ENCODE measurements at places on chromosomes 7 and 10. TPM values are rescaled to one million over a fixed set of nuclear protein-coding genes. Genes with fewer than 3 reads are reported as not detected.

CRTAC1 gene
- total RNA-seq, result not detected

DNA sequence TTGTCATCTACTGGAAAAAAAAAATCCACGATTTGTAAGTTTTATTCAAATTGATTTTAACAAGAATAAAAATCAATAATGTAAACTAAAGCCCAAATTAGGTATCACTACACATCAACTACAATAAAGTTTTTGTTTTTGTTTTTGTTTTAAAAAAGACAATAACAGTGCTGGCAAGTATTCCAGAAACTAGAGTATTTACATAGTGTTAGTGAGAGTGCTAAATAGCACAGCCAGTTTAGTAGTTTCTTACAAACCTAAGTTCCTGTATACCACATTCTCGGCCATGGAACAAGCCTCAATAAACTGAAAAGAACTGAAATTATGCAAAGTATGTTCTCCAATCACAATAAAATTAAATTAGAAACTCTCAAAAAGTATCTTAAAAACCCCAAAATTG, 8.1 kb downstream of the ARHGAP12 start:
- DNase-seq, result no peak

GRCh38 chr7:35571611-35572240, 123.2 kb downstream of the HERPUD2 start:
- peak; percentile 3 for DNase-seq

DNA sequence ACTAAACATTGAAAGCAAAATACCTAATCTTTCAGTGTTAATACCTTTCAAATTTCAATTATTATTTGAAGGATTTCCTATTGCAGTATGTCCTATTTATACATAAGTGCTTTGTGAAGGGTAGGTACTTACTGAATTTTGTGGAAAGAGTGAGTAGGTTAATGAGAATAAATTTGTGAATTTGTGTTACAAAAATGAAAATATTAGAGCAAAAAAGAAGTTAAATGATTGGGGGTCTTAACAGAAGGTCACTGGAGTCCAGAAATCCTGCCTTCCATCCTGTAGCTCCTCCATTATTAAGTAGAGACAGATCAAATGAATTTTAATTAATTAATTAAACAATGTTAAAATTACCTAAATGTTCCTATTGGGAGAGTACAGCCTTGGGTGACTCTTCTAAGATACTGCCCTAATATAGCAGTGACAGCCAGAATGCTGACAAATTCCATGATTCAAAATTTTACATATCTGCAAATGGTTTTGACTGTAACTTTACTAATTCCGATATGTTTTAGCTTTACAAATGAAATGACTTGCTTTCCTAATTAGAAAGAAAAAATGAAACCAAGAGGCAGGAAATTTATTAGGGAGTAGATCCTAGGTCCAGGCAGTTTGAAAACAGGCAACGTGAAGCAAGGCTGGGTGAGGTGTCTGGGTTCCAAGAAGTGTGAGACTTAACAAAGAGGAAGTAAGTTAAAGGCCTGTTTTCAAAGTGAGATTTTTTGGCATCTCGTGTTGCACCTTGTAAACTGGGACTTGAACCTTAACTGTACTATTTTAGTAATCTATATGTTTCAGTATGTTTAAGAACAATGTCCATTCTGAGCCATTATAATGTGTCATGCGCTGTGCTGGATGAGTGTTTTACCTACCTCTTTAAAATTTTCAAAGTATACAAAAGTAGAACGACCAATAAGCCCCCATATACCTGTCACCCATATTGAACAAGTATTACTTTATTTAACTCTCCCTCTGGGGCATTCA, 1.5 kb downstream of the PIK3CG start:
- no peak for DNase-seq

ADRB1 gene
- total RNA-seq, result 0.45 TPM

DNA sequence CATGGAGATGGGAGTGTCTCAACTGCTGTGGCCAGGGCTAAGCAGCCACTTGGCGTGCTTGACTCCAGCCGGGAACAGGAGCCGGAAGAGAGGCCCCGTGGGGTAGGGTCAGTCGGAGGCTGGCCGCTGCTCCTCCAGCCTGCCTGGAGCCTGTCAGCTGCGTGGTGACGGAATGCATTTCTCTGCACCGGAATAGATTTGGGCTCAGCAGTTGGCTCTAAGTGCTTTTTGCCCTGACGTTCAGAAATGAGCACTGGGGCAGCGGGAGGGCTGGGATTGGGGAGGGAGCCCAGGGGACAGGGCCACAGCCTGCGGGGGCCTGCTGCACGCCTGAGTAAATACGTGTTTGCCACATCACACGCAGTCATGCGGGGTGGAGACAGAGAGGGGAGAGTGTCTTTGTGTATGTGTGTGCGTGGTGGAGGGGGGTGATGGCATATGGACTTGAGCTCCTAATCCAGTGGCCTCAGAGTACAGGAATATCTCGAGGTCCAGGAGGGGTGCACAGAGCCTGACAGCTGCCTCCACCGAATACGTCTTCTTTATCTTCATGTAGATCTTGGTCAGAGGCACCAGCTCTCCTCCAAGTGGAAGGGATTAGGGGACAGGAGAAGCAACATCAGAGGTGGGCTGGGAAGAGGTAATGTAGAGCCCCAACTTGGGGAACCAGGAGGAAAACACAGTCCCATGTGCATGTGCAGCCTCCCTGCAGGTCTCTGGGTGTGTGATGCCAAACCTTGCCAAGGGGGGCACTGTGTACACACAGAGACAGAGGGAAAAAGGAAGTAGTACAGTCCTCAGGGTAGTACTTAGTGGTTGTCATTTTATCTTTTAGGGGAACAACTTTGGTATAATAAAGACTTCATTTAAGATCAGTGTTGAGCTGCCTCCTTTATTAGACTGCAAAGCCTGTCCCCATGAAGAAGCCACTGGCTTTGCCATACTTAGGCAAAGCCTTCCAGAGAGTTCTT, 151.4 kb downstream of the CDH23 start:
- peak; percentile 50 for DNase-seq

- DNase-seq, result no peak
Observed at GRCh38 chr10:95767884-95768556, 12.1 kb downstream of the ENTPD1 start.

WAC gene
- total RNA-seq, result 126 TPM

MUC3A gene
- total RNA-seq, result not detected

CXCL12 gene
- not detected for total RNA-seq

- no peak for DNase-seq
Observed at GRCh38 chr7:29274146-29275017, 79.8 kb downstream of the CHN2 start.

Measured in activated CD8-positive, alpha-beta T cell treated with anti-CD3 and anti-CD28 coated beads, Interleukin-2, amount 10 ng/mL, durations not matched to agents 7 days and 5 days (primary cell).